ENCODE measurements at places on chromosomes 6 and 20.

DNA sequence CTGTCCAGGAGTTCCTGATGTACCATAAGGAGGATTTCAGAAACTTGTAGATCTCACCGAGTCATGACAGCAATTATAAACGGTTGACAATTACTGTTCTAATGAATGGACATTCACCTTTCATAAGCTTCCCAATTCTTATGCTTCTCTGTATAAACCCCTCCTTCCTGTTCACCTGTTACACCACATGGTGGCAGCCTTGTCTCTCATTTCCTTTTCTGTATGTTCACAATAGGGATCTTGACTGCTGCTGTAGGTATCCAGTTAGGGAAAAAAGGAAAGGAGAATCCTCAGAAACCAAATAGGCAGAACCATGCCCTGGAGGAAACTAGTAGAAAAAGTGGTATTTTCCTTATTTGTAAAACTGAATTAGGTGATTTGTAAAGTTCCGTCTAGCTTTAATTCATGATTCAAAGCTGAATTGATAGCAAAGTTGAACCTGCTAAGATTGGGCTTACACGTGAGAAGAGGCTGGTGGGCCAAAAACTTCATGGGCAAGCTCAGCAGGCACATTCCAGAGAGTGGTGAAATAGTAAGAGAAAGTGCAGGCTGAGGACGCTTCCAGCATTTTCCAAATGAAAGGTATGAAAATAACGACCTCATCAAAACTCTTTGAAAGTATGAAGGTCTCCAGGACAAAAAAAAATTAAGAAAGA lies 29.0 kb upstream of the TBPL1 start:
- DNase-seq = peak; percentile 55

- DNase-seq = no peak
Measured at GRCh38 chr6:34284563-34285447, 36.0 kb upstream of the SMIM29 start.

- DNase-seq = no peak
Measured at GRCh38 chr6:106897580-106897979, 76.9 kb downstream of the CD24 start.

GRCh38 chr20:45432294-45432693 lies 16.4 kb downstream of the PIGT start:
- no peak for DNase-seq

DNA sequence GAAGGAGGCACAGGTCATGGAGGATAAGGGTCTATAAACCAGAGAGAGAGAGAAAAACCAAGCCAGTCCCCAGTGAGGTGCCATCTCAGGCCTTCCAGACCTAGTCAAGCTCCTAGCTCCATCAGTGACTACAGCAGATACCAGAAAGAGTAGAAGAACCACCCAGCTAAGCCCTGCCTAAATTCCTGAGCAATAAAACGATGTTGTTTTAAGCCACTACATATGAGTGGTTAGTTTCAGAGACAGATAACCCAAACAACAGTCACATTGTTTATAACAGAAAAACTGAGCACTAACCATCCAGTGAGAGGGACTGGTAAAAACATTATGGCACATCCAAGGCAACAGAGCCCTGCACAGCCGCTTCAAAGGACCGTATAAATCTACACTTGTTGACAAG lies 59.2 kb downstream of the BMP7 start:
- no peak for DNase-seq

GRCh38 chr20:61845233-61845671 lies 220.4 kb downstream of the TAF4 start:
- no peak for DNase-seq

DNA sequence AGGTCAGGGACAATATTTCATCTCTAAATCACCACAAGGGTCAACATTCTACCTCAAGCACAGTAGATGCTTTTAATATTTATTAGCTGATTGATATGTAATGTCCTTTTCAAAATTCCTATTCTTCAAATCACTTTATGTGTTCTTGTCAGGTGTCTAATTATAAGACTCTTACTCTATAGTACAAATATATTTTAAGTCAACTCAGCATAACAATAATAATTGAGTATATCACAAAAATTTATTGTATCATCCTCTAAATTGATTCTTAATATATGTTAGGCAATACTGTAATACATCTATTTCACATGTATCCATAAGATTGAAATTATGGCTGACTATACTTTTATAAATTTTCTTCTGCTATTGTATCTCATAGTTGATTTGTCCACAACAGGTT lies 423.9 kb downstream of the PKHD1 start:
- no peak for DNase-seq

- DNase-seq = no peak
Measured at GRCh38 chr20:4602297-4602631, 119.4 kb upstream of the PRND start.

DNA sequence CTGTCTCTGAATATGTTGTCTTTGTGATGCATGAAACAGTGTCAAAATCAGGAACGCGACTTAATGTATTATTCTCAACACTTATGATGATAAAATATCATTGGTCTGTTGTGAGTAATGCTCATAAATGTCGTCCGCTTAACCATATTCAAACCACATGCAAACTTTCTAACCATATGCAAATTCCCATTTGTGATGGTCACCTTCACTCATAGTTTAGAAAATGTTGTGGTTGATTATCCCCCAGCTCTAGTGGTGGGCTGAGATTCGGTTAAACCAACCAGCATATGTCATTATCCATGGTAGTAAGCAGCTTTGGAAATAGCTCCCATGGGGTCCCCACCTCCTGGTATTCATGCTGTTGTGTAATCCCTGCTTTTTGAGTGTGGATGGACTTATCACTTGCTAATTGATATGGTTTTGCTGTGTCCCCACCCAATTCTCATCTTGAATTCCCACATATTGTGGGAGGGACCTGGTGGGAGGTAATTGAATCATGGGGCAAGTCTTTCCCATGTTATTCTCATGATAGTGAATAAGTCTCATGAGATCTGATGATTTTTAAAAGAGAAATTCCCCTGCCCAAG lies 360.0 kb upstream of the TSHZ2 start:
- DNase-seq = no peak

GRCh38 chr20:19077370-19078220 lies 134.8 kb upstream of the SLC24A3 start:
- no peak for DNase-seq

DNA sequence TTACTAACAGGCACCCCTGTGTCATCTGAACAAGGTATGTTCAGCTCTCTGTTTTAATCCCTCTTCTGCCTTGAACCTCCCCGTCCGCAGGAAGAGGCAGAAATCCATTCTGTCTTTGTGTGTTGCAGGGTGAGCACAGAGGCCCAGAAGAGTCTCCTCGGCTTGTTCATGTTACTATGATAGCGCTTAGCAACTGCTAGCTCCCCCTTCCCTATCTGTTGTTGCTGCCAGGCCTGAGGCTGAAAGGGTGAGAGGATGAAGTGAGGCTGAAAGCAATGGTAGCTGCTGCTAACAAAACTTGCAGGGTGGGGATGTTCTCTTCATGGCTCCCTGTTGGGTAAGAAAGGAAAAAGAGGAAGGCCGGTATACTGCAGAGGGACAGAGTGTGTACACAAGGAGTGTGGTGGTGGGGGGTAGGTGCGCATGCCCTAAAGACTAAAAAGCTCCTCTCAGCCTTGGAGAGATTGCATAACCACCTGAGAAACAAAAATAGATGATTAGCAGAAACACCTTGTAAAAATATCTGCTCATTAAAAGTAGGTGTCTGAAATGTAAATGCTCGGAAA lies 55.2 kb upstream of the CITED2 start:
- DNase-seq = no peak

GRCh38 chr6:75211920-75212590 lies 6.2 kb upstream of the COL12A1 start:
- DNase-seq = no peak

GRCh38 chr6:137829641-137830083 lies 37.4 kb upstream of the TNFAIP3 start:
- no peak for DNase-seq

- DNase-seq = no peak
Measured at GRCh38 chr6:13413466-13413862, 73.9 kb downstream of the GFOD1 start.

DNA sequence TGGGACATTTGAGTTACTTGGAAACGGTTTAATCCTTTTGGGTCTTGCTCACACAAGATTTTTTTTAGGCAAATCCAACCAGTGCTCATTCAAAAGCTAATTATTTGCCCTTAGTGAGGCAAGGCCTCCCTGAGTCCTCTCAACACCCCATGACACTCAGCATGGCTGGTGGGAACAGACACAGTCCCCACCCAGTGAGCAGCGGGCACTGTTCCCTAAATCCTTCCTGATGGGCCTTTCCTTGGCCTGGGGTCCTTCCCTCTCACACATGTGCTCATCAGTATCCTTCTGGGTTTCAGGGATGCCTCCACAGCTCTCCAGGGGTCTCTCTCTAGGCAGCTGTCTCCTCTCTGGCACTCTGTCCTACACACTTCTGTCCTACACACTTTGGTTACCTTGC lies 28.0 kb downstream of the PLAGL2 start:
- DNase-seq = no peak

DNA sequence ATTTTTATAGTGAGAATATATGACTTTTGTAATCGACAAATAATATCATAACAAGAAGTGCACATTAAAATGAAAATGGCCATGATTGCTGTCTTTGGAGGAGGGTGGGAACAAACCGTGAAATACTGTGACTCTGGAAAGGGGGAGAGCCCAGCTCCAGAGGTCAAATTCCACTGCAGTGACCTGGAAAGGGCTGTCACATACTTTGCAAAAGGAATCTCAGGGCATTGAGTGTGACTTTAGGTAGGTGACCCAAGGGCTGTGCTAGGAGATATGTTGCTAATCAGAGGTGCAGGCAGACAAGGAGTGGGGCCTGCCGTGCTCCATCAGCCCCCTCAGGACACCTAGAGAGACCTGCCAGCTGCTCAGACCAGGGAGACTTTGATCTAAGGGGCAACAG lies 28.1 kb upstream of the BMP7 start:
- DNase-seq = no peak

- DNase-seq = no peak
Measured at GRCh38 chr6:45759472-45759810, 256.2 kb downstream of the CLIC5 start.

GRCh38 chr6:33433544-33434191 lies 13.8 kb downstream of the SYNGAP1 start:
- no peak for DNase-seq

DNA sequence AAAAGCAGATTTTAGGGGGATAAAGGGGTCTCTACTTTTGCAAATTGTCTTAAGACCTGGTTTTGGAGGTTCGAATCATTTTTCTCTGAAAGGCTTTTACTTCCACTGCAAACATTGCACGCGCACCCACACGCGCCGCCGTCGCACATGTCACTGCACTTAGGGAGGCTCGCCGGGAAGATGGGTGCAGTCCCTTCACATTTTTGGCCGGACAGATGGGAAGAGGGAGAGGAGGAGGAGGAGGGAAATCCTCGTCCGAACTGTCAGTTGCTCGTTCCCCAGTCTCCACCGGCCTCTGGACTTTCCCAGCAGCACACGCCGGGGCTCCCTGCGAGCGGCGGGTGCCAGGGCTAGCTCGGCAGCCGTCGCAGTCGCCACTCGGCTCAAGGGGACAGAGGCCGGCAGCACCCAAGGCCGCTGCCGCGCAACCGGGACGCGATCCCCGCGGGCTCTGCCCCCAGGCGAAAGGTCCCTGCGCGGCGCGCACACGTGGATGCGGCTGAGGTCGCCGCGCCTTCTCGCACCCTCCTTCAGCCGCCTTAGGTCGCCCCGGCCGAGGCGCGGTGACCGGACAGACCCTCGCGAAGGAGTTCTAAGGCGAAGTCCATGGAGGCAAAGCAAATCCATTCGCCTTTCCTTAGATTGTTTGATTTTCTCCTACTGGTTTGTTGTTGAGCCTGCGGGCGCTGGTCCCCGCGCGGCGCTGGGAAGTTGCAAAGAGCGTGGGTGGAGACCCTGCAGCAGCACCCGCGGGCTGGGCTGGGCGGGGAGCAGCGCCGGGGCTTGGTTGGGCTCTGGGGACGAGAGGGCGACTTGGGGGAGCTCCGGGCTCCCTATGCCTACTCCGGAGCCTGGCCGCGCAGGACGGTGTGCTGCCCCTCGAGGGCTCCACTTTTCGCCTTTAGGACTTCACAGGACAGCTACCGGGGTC lies 1.2 kb downstream of the MYB start:
- no peak for DNase-seq

DNA sequence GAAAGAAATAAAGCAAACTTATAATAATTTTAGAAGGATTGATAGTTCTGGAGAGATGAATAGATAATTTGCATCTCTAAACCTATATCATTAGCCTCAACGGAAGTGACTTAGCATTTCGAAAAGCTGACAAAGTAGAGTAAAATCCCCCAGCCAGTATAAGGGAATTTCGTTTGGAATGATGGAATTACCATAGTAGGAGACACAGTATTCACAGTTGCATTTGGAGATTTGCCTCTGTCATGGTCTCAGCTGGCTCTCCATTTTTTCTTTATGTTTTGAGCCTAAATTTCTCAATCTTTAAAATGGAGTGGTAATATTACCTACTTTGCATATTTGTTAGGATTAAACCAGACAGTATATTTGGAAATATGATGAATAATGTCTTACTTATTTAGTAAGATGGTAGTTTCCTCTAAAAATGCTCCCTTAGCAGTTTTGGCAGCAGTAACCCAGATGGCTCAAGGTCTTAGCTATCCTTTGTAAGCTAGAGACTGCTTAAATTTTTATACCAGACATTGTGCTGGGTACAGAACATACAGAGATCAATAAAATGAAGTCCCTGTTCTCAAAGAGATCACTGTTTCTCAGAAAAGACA lies 58.2 kb downstream of the SMAP1 start:
- no peak for DNase-seq

DNA sequence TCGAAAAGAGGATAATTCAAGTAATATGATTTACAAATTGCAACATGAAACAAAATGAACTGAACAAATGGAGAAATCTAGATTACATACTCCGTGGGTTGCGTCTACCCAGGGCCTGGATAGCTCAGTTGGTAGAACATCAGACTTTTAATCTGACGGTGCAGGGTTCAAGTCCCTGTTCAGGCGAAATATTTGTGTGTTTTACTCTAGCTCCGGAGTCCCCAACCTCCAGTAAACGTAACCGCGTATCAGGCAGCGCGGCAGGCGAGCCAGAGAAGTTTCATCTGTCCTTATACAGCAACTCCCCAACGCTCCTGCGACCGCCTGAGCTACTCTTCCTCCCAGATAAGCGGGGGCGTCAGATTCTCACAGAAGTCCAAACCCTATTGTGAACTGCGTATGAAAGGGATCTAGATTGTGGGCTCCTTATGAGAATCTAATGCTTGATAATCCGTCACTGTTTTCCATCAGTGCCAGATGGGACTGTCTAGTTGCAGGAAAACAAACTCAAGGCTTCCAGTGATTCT lies 176.1 kb downstream of the TRIM27 start:
- no peak for DNase-seq

Measured in left renal cortex interstitium (tissue), 4 donors.